ENCODE measurements at places on chromosomes 13 and 19. TPM values are rescaled to one million over a fixed set of nuclear protein-coding genes. Genes with fewer than 3 reads are reported as not detected.
A peak's percentile ranks its signal among the peaks of the same experiment; 100 is the strongest.

RASL11A gene
- 2.3 TPM for polyA plus RNA-seq

HS6ST3 gene
- polyA plus RNA-seq: 0.01 TPM

PEAK3 gene
- not detected for polyA plus RNA-seq

PEG3 gene
- 0.08 TPM for polyA plus RNA-seq

ZNF699 gene
- polyA plus RNA-seq: 1.0 TPM

SUGP2 gene
- 45.3 TPM for polyA plus RNA-seq

- no peak for DNase-seq
Measured at GRCh38 chr19:7907122-7907521, 3.4 kb downstream of the MAP2K7 start.

DNA sequence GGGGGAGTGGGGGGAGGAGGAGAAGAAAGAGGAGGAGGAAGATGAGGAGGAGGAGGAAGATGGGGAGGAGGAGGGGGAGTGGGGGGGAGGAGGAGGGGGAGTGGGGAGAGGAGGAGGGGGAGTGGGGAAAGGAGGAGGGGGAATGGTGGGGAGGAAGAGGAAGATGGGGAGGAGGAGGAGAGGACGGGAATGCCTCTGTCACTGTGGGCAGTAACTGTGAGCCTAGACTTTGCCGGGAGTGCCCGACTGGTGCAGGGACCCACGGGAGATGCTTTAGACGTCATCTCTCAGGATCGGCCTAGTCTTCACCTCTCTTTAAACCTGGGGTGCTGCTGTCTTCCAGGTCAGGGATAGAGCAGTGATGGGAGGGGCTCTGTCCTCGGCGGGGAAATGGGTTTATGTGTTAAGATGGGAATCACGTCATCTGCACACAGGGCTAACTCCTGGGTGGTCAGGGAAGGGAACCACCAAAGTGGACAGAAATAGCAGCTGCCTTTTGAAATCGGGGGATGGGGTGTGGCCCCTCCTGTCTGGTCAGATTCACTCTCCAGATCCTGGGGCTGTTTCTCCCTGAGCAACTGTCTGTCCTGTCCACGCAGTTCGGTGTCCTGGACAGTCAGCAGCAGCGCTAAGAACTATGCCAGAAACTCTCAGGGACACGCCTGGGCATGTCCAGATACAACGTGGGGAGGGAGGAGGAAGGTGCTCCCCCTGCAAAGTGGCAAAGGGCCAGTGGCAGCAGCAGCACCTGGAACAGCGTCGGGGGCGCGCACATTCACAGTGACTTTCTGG lies 26.9 kb downstream of the GAS6 start:
- peak; percentile 58 for DNase-seq

GRCh38 chr13:33721724-33722123 lies 96.2 kb upstream of the RFC3 start:
- no peak for DNase-seq

DNA sequence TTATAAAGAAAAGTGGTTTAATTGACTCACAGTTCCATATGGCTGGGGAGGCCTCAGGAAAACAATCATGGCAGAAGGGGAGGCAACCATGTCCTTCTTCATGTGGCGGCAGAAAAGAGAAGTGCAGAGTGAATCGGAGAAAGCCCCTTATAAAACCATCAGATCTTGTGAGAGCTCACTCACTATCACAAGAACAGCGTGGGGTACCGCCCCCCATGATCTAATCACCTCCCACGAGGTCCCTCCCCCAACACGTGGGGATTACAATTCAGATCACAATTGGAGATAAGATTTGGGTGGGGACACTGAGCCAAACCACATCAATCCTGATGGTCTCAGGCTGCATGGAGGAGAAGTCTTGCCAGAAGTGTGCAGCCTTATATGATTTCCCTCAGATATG lies 26.0 kb downstream of the TM9SF2 start:
- DNase-seq: no peak

DNA sequence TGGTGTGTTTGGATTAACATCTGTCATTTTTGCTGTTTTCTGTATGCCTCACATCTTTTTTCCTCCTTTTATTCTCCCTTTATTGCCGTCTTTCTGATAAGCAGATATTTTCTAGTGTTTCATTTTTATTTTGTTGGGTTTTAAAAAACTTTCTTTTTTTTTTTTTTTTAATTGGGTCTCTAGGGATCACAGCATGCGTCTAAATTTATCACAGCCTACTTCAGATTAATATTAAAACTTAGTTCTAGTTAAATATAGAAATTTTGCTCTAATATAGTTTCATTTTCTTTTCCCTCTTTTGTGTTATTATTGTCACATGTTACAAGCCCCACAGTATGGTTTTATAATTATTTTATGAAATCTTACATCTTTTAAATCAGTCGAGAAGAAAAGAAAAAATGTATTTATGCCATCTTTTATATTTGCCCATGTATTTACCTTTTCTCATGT lies 52.7 kb downstream of the SIPA1L3 start:
- no peak for DNase-seq

DNA sequence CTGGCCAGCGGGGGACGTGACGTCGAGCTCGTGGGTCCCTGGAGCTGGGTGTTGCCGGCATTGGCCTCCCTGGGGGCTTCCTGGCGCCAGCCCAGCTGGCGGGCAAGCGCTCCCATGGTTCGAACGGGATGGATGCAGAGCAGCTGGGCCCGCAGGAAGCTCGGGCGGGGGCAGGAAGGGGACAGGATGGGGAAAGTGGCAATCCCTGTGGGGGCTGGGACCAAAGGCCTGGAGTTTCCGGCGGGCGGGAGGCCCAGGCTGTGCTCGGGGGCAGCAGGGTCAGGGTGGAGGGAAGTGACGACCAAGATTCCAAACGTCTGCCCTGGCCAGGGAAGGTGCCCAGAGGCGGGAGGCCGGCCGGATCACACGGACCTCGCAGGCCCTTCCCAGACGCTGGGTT lies 19.3 kb downstream of the PALM start:
- peak; percentile 74 for DNase-seq

GRCh38 chr13:52374389-52374788 lies 31.6 kb downstream of the THSD1 start:
- DNase-seq: no peak

DNA sequence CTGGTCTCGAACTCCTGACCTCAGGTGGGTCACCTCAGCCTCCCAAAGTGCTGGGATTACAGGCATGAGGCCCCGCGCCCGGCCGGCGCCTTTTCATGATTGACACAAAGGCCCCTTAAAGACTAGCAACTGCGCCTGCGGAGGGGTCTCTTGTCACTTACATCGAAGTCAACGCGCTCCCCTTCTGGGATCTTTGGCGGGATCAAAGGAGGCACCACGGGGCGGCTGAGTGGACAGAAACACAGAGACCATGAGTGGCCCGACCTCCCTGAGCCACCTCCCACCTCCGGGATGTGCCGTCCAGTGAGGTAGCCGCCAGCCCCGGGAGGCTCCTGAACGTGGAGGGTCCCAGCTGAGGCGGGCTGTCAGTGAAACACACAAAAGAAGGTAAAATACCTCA lies 7.3 kb downstream of the TNNT1 start:
- no peak for DNase-seq

DNA sequence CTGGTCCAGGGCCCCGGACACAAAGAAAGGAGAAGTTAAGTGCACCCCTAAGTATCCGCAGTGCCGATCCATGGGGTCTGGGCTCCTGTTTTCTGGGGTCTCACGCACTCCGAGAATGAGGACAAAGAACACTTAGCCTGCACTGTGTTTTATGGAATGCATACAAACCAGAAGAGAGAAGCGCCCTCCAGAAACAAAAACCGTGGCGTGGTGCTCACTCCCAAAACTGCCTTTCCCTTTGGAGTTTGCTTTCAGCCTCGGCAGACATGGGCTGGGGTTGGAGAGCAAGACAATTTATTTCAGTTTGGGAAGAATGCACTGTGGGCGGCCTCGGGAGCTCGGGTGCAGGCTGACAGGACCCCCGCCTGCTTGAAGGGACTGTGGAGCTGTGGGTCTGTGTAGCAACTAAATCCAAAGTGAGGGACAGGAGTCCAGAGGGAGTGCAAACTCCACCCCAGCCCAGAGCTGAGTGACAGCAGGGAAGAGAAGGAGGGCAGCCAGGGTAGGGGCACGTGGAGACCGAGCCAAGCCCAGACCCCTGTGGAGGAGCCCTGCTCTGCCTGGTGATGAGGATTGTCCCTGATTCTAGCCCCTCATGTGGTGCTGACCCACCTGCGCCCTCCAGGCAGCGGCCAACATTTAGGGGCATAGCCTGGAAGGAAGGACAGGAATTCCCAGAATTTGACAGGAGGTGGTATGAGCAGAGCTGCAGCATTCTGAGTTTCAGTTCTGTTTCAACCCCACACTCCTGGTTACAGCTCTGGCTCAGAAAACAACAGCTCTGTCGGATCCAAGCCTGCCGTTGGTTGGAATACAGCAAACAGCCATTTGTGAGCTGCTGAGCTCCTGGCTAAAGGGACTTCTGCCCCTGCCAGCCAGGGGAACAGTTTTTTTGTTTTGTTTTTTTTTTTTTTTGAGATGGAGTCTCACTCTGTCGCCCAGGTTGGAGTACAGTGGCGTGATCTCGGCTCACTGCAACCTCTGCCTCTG lies 37.8 kb upstream of the POP4 start:
- DNase-seq: no peak

Measured in psoas muscle (tissue), 8 donors.